ENCODE measurements at places on chromosomes 12 and 14. TPM values are rescaled to one million over a fixed set of nuclear protein-coding genes. Genes with fewer than 3 reads are reported as not detected.

The HPD gene
- total RNA-seq, result 1.5 TPM

The DHRS1 gene
- 15.2 TPM for total RNA-seq

The KLHL42 gene
- 21.3 TPM for total RNA-seq

The RAD9B gene
- total RNA-seq, result 0.13 TPM

The NAA30 gene
- total RNA-seq, result 13.2 TPM

The ASIC1 gene
- 3.8 TPM for total RNA-seq

The PTCSC3 gene
- total RNA-seq, result not detected

The KRT72 gene
- not detected for total RNA-seq

The TCL1B gene
- total RNA-seq, result not detected

The CIDEB gene
- 0.12 TPM for total RNA-seq

The CLEC4C gene
- not detected for total RNA-seq

The TAS2R43 gene
- total RNA-seq, result not detected

The TDRD9 gene
- total RNA-seq, result 0.04 TPM

The CISTR gene
- not detected for total RNA-seq

The GNB3 gene
- total RNA-seq, result 2.1 TPM

The CHGA gene
- 1.6 TPM for total RNA-seq

Data from A549 treated with ZK216348 at 1 μM for 4 hours (cell line).